ENCODE measurements at places on chromosomes 3 and 15. TPM values are rescaled to one million over a fixed set of nuclear protein-coding genes. Genes with fewer than 3 reads are reported as not detected.

DNA sequence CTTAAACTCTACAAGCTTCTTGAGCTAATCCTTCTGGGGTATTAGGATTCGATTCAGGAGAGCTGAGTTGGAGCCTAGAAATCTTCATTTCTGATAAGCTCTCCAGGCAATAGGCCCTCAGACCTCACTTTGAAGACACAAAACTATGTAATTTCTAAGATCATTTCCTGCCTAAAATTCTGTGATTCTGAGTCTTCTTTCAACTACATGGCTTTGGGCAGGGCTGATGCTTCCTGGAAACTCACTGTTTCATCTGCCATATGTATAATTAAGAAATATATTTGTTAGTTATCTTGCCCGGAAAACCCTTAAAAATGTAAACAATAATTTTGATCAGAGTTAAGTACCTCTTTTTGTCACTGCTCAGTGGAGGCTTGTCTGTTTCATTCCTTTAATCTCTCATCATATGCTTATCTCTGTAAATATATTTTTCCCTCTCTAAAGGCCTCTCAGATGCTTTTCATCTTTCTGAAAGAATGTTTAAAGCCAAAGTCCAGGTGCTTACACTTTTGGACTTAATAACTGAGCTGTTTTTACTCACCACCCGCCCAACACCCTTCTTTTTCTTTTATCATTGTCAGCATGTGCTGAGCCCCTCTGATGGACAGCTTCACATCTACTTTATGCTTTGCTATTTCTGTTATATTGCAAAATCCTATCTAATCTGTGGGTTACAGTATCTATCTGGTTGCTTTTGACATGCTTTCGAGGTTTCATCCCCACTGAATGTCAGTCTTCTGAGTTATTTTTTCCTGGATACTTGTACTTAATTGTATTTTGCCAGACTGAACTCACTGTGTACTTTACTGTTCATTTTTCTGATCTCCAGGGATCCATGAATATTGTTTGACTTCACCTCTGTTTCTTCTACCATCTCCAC lies 38.2 kb downstream of the FILIP1L start:
- no peak for DNase-seq

DNA sequence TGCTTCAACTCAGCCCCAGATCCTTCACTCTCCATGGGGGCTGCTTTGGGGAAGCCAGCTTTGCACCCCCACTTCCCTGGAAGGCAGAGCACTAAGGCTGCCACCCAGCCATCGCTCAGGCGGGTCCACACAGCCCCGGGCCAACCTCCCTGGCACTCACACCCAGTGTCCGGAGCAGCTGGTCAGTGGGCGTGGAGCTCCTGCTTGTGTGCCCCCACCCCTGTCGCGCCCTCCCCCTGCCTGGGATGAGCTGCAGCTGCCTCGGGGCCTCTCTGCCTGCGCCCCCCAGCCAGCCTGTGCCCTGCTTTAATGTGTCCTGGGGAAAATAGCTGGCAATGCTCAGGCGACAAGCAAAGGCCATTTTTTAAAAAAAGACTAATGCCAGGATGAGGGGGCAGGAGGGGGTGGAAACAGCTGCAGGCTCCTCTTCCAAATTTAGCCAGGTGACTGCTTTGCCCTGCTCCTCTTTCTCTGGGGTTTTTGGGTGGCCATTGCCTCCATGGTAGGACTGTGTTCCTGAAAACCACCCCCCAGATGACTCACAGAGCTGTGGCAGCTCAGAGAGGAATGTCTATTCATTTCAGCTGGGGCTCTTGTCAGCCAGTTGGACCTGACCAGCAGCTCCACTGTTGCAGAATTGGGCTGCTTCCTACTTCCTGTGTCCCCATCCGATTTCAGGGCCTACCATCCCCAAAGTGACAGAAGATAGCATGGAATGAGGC lies 65.0 kb downstream of the CEMIP start:
- DNase-seq = no peak

DNA sequence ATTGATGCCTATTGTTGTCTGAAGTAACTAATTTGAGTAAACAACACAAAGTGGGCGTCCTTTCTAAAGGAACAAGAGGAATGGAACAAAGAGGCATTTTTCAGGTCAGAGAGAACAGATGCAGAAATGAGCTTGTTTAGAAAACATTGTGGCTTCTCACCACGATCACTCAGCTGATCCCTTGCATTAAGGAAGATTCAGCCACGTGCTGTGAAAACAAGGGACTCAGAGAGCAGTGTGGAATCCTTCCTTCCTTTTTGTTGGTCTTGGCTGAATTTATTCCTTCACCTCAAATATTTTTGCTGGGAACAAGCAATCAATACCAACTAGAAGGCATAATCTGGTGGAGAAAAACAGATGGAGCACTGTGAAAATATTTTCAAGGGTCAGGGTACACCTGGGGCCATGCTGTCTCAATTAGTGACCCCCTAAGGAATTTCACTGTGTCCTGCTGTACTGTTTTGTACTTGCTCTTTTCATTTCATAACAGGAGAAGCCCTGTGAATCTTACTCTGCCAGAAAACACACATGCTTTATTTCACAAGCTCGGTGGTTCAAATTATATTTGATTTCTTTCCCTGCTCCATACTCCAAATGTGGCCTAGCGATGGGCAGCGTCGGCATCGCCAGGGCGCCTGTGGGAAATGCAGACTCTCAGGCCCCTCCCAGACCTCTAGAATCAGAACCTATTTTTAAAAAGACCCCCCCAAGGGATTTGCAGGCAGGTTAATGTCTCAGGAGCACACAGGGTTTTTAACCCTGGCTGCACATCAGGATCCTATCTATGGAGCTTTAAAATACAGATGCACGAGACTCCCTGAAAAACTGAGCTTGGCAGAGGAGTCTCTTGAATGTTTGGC lies 11.6 kb upstream of the SLC6A20 start:
- no peak for DNase-seq

- DNase-seq = no peak
Observed at GRCh38 chr15:28998511-28998910, 112.7 kb downstream of the APBA2 start.

- DNase-seq = no peak
Observed at GRCh38 chr15:42742149-42742548, 5.2 kb upstream of the CDAN1 start.

DNA sequence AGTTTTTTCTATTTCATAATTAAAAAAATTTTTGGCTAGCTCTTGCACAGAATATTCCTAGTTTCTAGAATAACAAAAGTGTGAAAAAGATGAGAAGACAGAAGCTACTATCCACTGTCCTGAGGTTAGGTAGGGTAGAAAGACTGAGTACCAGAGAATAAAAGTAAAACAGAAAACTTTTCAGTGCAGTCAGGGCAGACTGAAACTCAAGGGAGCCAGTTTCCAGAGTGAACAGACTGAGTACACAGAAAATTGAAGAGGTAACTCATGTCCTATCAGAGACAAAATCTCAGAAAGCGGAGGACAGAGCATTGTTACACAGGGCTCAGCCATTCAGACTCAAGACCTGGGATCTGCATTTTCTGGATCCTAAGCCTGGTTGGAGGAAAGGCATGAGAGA lies 8.8 kb upstream of the FBXO40 start:
- no peak for DNase-seq

DNA sequence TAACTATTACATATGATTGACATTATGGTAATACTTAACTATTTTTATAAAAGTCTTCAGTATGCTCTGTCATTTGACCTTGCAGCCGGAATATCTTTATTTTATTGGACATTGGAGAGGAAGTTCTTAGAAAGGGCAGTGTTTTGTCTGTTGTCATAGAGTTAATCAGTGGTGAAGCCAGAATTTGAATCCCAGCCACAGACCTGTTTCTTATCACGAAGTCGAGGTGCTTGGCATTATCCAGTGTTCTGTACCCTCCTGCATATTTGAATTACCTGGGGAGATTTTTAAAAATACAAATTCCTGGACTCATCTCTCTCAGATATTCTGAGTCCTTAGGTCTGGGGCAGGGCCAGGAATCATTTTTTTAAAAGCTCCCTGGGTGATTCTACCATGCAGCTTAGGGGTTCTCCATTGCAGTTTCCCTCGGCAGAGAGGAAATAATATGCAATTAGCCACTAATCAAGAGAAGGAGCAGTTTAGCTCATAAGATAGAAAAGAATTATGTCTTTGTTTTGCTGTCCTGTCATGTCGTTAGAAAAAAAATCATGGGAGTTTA lies 195.6 kb upstream of the CFAP20DC start:
- no peak for DNase-seq

- DNase-seq = no peak
Observed at GRCh38 chr3:31996195-31996594, 14.6 kb downstream of the ZNF860 start.

DNA sequence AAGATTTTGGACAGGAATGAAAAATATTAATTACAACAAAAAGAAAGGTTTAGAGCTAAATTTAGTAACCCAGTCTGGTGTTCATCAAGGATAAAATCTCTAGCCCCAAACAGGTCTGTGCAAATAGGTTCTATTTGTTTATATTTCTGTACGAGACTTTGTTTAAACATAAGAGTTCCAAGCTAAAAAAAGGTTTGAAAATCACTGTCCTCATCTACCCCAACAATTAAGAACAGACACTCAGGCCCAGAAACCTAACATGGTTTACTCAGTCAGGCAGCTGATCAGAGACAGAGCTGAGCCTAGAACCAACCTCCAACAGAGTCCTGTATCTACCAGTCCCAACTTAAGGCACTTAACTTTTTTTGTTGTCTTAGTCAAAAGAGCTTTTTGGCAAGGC lies 49.3 kb downstream of the SNX4 start:
- DNase-seq = no peak

DNA sequence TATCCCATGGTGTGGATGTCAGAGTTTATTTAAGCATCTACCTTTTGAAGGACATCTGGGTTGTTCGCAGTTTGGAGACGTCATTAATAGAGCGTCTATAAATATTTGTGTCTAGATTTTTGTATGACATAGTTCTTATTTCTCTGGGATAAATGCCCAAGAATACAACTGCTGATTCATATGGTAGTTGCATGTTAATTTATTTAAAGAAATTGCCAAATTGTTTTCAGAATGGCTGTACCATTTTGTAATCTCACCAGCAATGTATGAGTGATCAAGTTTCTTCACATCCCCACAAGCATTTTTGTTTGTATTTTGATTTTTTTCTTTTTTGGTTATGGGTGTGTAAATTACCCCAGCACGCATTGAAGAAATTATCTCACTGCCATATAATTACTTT lies 656.9 kb downstream of the NTRK3 start:
- no peak for DNase-seq

DNA sequence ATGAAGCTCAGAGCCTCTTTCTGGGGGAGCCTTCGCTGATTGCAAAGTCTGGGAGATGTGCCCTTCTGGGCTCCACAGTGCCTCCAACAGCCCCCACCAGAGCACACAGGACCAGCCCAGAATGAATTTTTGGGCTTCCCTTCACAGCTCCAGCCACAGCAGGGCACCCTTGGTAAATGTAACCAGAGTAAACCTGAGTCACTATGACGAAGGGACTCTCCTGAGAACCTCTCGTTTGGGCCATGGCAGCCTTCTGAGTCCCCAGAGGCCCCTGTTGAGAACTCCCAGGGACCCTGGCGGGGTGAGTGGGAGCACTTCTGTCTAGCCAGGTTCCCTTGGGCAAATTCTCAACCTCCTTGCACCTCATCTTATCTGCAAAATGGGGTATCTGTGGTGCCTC lies 20.8 kb downstream of the FAM3D start:
- DNase-seq = no peak

DNA sequence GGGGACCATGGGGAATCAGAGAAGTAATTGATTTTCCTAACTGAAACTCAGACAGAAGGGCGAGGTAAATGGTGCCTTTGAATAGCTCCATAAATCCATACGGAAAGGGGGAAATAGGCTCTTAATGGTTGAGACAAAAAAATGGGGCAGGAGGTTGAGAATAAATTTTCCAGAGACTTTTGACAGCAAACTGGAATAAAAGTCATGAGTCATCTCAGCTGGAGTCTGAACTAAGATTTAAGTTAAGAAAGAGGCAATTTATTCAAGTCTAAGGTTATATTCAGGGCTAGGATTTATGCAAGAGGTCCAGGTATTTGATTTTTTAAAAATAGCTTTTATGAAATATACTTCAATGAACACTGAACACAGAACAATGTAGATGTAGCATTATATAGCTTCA lies 238.7 kb upstream of the RORA start:
- DNase-seq = no peak

- DNase-seq = no peak
Observed at GRCh38 chr3:14252321-14253021, 73.9 kb downstream of the LSM3 start.

- DNase-seq = no peak
Observed at GRCh38 chr3:151561878-151562277, 101.0 kb upstream of the IGSF10 start.

DNA sequence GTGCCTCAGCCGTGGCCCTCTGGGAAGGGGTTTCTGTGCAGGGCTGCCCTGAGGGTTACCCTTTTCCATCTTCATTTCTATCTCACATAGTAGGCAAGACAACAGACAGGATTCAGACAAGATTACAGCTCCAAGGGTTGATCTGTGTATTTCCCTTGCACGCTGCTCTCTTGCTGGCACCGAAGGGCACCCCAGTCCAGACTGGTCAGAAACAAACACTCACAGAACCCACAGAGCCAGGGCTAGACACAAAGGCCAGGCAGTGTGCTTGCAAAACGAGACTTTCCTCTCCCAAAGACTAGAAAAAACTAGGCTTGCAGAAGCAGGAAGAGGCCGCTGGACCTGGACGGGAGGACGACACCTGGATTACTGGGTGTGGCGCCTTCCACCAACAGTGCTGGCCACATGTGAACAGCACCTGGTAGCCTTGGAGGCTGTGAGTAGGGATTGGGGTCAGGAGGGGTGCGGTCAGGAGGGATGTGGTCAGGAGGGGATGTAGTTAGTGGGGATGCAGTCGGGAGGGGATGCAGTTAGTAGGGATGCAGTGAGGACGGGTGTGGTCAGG lies 96.8 kb downstream of the BDH1 start:
- DNase-seq = no peak

Gene GOLGA6D
- not detected for total RNA-seq

Gene PARL
- total RNA-seq = 57.2 TPM

Gene MCTP2
- 1.2 TPM for total RNA-seq

Gene MAP2K5
- 18.8 TPM for total RNA-seq

Gene LTK
- total RNA-seq = 1.1 TPM

Gene SCG5
- not detected for total RNA-seq

Gene IQCB1
- total RNA-seq = 7.5 TPM

Gene LRRN1
- 0.05 TPM for total RNA-seq

Gene SCN11A
- total RNA-seq = 0.05 TPM

Gene FETUB
- total RNA-seq = not detected

Gene ASB14
- total RNA-seq = 13.4 TPM

Gene ROBO2
- 0.11 TPM for total RNA-seq
